ENCODE measurements at places on chromosomes 7 and 10. TPM values are rescaled to one million over a fixed set of nuclear protein-coding genes. Genes with fewer than 3 reads are reported as not detected.

CLEC5A gene
- not detected for total RNA-seq

WEE2 gene
- total RNA-seq: 0.33 TPM

STAG3 gene
- total RNA-seq: 1.6 TPM

RNF148 gene
- total RNA-seq: 1.3 TPM

SPAM1 gene
- not detected for total RNA-seq

ZNF804B gene
- not detected for total RNA-seq

DNAH11 gene
- total RNA-seq: under 0.01 TPM

VPS37D gene
- total RNA-seq: 6.4 TPM

IL6 gene
- 2.2 TPM for total RNA-seq

ACTR3C gene
- total RNA-seq: under 0.01 TPM

C10orf105 gene
- total RNA-seq: not detected

PRF1 gene
- total RNA-seq: not detected

LEP gene
- not detected for total RNA-seq

KDM7A gene
- total RNA-seq: 3.1 TPM

NUDT13 gene
- 1.2 TPM for total RNA-seq

DYNC1I1 gene
- total RNA-seq: 0.66 TPM

KCNH2 gene
- 0.33 TPM for total RNA-seq

SMO gene
- total RNA-seq: 3.2 TPM

BLVRA gene
- total RNA-seq: 67.6 TPM

CAV2 gene
- 79.1 TPM for total RNA-seq

ZNF783 gene
- 19.0 TPM for total RNA-seq

GLI3 gene
- total RNA-seq: 6.9 TPM
